Foreskin melanocyte (primary cell): ENCODE measurements at places on chromosomes 7 and 10.

GRCh38 chr10:17805330-17805729 lies 3.8 kb upstream of the MRC1 start:
- DNase-seq: no peak

- no peak for DNase-seq
Observed at GRCh38 chr10:26220901-26221300, 4.3 kb downstream of the GAD2 start.

- DNase-seq: no peak
Observed at GRCh38 chr7:18570441-18570840, 74.9 kb downstream of the HDAC9 start.

GRCh38 chr10:110931769-110932381 lies 12.5 kb downstream of the SHOC2 start:
- no peak for DNase-seq

DNA sequence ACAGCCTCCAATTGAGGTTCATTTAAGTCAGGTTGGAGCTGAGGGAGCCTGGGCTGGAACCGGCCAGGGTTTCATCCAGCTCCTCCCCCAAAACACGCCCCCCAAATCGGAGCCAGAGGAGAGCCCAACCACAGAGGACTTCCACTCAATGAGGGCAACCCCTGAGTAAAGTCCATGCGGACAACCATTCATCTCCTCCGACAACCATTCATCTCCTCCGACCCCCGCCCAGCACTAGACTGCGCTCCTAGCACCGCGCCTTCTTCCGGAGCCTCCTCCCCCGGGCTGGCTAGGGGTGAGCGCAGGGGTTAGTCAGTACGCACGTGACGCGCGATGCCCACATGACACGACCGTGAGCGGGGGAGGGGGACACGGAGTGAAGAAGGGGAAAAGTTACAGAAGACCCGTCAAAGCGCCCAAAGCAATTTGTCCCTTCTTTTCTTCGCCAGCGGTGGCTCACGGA lies 1.4 kb downstream of the MAGI2 start:
- DNase-seq: peak; percentile 91

- DNase-seq: no peak
Observed at GRCh38 chr7:22420973-22421635, 64.2 kb upstream of the RAPGEF5 start.

DNA sequence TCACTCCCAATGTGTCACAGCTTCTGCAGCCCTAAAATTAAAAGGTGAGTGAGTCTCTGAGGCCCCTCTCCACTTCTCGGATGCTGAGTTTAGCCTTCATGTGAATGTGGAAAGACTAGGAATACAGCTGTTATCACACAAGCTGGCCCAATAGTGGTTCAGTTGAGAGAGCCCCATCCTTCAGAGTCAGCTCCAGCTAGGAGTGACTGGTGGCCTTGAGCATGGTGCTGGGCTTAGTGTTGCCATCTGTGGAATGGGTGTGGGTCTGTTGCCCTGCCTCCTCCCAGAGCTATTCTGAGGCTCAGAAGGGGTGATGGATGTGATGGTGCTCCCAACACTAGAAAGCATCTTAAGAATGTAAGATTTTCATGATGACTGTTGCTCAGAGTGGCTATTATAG lies 55.8 kb downstream of the FIGNL1 start:
- DNase-seq: no peak
